ENCODE measurements at places on chromosomes 5 and 9.

DNA sequence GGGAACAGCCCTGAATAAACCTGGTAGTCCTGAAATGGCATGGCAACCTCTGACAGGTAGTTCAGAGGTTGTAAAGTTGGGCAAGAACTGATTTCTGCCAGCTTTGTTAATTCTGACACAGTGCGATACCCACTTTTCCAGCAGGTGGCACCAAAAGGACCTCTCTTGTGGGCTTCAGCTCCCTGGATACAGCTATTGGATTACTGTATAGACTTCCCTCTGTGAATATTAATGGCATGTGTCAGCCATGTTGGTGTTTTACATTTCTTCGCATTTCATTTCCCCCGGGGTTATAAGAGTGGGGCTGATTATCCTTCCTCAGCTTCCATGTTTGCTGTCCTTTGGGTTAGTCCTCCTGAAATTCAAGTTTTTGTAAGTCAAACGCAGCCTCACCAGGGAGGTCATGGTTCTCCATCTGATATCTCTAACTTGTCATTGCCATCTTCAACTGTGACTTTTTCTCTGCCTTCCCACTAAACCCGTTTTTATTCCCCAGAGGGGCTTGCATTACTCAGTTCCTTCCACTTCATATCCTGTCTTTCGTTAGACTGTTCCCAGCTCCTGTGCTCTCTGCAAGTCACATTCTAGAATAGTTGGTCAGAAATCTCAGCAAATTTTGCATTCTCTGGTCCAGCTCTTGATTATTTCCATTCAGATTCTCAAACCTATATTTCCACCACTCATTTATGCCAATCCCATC, 135.6 kb downstream of the LIFR start:
- no peak for DNase-seq

GRCh38 chr5:172773481-172774469, 2.8 kb upstream of the DUSP1 start:
- DNase-seq: no peak

GRCh38 chr5:5939759-5940370, 438.5 kb downstream of the MED10 start:
- no peak for DNase-seq

- no peak for DNase-seq
Measured at GRCh38 chr9:30235068-30235467, 2149.4 kb upstream of the ACO1 start.

- DNase-seq: no peak
Measured at GRCh38 chr9:136675477-136676296, 11.6 kb downstream of the AGPAT2 start.

DNA sequence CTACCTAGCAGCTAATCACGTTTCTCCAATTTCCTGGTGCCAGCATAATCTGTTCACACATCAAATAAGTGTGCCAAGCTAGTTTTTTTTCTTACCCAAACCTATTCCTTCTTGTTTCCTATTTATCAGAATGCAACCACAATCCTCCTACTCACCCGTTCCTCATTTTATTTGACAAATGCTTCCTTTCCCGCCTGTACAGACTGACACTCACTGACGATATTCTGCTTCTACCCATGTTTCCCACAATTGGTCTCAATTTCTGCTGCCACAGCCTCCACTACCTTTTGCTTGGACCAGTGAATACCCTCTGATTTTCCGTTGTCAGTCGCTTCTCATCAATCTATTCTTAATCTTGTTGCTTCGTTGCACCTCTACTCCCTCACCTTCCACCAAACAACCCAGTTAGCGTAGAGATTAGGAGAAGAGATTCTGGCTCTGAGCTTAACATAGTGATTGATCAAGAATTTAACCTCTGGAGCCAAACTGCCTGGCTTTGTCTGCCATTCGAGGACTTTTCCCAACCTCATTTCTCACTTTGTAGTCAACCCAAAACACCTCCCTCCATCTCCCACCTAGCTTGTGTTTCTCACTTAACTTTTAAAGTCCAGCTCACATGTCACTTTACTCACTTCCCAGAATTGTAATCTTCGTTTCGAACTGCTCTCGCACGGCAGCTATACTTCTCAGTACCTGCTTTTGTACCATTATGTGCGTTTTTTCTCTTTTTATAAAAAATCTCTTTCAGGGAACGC, 729 bp upstream of the TMEM38B start:
- DNase-seq: no peak

DNA sequence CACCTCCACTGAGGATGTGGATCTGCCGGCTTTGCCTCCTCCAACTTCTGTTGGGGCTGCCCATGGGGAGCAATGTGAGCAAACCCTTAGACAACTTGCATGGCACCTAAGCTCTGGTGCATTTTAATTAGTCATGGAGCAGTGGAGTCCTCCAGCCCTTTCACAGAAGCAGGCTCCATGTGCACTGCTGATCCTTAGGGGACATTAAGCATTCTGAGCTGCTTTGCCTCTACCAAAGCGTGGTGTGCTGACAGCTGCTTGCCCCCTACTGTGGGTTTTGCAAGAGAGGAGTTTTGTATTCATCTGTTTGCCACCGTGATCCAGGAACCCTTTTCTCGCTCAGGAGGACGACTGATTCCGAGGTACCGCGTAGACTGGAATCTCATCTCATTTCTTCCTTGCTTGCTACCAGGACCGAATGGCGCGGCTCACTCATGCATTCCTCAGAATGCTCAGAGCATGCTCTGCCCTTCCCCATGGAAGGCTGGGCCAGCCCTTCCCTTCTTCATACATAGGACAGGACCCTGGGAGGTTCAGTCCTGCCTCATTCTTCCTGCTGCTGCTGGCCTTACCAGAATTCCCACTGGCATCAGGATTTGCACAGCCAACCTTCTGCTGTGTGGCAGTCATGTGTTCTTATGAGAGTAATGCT, 432.5 kb downstream of the GADD45G start:
- DNase-seq: no peak

GRCh38 chr5:156223547-156223946, 103.4 kb upstream of the SGCD start:
- DNase-seq: no peak

DNA sequence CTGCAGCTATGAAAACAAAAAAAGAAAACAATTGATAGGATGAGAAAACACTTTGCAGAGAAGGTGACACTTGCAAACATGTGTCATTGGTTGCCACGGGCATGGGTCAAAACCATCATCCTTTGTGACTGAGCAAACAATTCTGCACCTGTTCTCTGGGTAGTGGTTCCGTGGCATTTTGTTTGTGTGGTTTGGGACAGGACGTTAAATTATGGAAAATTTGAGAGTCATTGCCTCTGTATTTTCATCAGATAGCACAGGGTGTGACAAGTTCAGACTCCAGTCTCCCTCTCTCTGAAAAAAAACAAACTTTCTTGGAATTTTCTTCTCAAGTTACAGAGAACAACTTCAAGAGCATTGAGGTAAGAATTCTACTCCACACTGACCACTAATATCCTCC, 113.4 kb upstream of the HMHB1 start:
- no peak for DNase-seq

DNA sequence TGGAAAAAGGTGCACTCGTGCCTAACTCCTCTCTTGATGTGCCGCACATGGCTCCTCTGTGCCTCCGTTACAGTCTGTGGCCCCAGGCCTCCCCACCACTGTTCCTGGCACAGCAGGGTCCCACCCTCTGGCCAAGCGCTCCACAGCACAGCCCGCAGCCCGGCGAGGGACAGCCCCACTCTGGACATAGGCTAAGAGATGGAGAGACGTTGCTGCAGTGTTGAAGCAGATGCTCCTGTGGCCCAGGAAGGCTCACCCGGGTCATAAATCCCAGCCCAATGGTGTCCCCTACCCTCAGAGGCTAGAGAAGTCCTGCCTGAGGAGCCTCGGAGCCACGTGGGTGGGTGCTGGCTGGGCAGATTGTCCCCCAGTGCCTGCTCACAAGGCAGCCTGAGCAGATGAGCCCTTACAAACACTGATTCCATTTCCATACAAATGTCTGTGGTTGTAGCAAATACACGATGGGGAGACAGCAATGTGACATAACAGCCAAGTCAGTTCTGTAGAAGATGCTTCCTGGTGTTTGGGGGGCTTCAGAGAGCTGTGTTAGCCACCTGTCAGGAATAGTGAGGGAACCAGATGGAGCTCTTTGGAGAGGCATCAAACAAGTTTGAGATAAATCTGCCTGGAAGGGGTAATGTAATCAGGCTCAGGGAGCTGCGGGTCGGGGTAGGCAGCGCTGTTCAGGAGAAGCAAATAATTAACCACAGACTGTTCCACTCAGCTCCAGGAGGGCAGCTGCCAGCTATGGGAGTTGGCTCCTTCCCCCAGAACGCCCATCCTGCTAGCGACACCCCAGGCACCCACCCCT, 41.7 kb downstream of the C5orf15 start:
- DNase-seq: no peak

DNA sequence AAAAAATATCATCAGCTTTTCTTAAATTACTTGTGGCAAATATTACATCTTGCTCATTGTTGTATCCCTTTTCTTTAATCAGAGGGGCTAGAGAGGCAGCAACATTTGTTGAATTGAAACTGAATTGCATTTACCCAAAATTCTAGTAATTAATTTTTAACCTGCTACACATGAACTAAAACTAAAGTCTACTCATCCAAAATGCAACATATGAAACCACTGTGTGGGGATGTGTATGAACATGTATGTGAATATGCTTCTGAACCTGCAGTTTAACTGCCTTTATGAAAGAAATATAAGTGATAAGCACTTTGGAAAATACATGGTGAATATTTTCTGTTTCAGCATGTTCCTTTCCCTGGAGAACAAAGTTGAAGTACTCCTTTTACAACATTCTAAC, 158.5 kb downstream of the KIAA0825 start:
- no peak for DNase-seq

DNA sequence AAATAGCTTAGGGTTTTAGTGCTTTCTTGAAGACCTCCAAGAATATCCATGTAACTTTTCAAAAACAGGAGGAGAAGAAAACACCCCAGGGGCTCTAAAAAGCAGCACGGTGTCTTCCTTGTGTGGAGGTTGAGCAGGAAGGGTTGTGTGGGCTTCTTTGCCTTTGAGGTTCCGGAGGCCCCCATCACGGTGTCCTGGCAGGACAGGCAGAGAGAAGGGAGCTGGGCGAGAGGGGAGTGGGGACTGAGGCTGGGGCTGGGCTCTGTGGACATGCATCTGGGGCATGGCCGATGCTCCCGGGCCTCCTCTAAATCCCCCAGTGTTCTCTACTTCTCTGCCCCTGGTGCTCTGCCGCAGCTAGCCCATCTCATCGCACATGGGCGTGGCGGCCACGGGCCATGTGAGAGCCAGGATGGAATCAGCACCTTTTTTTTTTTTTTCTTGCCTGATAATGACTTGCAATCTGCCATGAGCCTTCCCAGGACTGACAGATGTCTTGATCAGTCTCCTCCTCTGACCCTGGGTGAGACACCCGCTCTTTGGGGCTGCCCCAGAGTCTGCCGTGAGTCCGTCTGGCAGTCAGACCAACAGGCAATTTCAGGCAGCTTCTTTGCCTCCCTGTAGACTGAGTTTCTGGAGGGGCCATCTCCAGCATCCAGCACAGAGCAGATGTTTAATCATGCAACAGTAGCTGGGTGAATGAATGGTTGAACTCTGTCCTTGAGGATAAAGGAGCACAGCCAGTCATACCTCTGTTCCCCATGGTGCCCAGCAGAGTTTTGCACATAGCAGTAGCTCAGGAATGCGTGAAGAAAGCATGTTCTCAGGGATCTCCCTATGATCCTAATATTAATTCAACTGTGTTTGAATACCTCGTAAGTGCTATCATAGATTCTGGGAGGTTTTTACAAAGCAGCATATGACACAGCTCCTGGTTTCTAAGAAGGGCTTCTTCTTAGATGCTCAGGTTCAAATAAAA, 12.1 kb downstream of the CXCL14 start:
- no peak for DNase-seq

DNA sequence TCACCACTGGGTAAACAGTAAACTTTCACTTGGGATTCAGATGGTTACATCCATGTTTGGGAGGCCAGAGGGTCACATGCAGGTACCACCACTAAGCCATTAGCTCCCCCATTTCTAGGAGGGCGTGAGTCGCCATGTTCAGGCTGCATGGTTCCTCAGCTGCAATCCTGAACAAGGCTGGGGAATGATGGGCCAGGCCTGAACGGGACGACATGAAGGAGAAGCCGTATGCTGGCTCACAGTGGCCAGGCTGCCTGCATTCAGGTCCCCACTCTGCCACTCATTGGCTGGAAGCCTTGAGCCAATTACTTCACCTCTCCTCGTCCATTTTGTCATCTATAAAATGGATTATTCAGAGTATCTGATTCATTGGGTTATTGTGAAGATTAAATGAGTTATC, 9.0 kb upstream of the FBP2 start:
- DNase-seq: no peak

DNA sequence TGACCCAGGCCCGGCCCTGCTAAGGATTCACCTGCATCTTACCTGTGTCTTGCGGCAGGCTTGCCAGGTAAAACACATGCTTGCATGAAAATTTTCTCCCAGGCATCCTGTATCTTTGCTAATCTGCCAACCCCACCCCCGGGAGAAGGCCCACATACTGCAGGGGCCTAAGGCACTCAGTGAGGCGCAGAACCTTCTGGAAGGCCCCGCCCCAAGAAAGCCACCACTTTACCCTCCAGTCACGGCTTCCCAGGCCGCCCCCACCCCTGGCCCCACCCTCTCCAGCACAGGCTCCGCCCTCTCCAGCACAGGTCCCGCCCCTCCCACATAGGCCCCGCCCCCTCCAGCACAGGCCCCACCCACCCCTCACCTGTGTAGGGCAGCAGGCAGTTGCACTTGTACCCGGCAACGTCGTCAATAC, 29.8 kb upstream of the SEC16A start:
- no peak for DNase-seq

DNA sequence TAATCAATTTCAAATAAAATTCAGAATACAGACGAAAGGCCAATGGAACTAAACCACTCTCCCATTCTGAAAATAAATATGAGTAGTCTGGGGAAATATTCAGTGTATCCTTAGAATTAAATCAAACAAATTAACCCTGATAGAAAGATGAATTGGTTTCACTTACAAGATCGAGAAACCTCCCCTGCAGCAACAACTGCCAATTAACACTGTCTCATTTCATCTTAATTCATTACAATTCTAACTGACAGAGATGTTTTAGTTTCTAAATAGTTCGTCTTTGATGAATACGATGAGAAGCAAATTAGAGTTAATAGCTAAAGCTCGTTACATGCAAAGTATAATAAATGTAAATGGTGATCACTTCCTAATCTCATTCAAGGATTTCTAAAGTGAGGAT, 247.1 kb downstream of the EDIL3 start:
- DNase-seq: no peak

- DNase-seq: no peak
Measured at GRCh38 chr9:98109052-98109451, 10.0 kb downstream of the TRIM14 start.

DNA sequence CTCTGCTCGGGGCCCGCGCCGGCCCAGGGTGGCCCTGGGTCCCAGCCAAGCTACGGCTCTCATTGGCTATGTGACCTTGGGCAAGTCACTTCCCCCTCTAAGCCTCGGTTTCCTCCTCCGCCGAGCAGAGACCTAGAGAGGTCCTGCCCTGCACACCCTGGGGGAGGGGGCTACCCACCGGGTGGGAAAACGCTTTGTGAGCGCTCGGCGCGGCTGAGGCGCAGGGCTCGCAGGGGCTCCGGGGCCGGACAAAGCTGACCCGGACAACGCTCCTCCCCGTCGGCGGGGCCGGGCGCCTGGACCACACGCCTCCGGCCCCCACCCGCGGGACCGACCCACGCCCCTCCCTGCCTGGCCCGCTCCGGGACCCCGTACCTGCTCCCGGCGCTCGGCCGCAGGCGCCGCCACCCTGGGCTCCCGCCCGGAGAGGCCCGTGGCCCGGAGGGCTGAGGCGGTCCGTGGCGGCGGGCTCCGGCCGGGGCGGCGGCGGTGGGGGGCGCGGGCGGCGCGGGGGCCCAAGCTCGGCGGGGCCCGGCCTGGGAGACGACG, 85.7 kb upstream of the MELK start:
- DNase-seq: no peak

- DNase-seq: no peak
Measured at GRCh38 chr9:4371108-4371507, 71.2 kb upstream of the GLIS3 start.
